ENCODE measurements at places on chromosomes 13 and 19.
A peak's percentile ranks its signal among the peaks of the same experiment; 100 is the strongest.

DNA sequence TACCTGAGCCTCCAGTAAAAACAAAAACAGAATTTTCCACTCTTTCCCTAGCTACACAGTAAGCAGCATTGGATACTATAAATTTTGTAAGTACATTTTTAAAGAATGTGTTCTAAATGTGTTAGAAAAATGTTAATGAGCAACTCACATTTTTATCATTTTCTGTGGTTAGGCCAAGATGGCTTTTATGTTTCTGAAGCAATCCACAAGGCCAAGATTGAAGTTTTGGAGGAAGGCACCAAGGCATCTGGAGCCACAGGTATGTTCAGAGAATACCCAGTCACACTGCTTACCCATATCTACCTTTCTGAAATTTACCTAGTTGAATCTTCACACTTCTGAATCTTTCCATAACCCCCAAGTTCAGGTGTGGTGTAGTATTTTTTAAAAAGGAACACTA, 21.6 kb downstream of the SERPINE3 start:
- H3K4me1 ChIP-seq: peaks cover 12% of the 10 kb centered on the region
- no peaks in the 10 kb centered on the region for H3K36me3 ChIP-seq

DNA sequence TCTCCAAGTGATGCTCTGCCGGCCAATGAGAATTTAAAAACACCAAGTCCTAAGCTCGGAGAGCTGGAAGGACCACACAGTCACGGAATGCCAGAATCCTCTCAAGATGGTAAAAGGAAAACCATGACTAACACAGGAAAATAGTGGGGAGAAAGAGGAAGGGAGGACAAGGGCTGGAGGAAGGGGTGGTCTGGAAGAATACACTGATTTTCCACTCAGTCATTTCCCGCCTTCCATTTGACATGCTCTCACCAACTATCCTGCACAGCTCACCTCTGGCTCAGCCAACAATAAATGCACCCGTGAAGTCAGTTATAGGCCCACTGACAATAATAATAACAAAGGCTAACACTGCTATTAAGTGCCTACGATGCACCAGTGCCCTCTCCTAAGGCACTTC, 31.5 kb downstream of the SLC7A1 start:
- peak overlapping the region; percentile 73 for H3K27ac ChIP-seq
- no peak overlapping the region for H3K4me3 ChIP-seq
- H3K4me1 ChIP-seq: peaks cover 37% of the 10 kb centered on the region
- H3K36me3 ChIP-seq: no peaks in the 10 kb centered on the region
- peak; percentile 92 for DNase-seq

DNA sequence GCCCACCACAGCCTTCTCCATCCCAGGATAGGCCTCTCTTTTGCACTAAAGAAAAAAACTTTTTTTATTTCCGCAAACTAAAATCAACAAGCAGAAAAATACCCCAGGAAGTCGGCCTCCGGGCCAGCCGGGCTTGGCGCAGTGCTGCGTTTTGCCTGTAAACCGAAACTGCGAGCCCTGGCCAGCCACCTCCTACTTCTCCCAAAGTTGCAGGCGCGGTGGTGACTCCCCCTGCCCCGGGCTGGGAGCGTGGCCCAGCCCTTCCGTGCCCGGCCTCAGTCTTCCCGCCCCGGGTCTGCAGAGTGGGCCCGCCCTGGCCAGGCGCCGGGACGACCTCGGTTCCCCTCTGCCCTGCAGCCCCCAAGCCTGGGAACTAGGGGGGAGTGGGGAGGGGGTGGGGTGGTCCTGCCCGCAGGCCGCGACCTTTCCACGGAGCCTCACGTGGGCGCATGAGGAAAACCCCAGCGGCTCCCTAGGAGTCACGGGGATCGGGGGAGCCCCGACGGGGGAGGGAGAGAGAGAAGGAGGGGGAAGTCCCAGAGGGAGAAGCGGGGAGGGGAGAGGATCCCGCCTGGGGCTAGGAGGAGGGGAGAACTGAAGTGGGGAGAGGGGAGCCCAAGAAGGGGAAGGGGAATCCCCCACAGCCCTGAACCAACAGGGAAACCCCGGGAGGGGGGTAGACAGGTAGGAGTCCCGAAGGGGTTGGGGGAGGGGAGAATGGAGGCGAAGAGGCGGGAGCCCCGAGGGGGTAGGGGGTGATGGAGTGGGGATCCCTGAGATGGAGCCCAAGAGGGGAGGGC, 3.0 kb downstream of the GADD45B start:
- H3K36me3 ChIP-seq: peaks cover 5% of the 10 kb centered on the region
- peaks cover 16% of the 10 kb centered on the region for H3K4me1 ChIP-seq
- DNase-seq: peak; percentile 60
- H3K27me3 ChIP-seq: no peaks in the 10 kb centered on the region
- H3K4me3 ChIP-seq: peak overlapping the region; percentile 89
- H3K27ac ChIP-seq: peak overlapping the region; percentile 32

GRCh38 chr19:56690670-56691069, 19.1 kb upstream of the ZNF835 start:
- H3K27me3 ChIP-seq: no peaks in the 10 kb centered on the region
- DNase-seq: no peak
- no peaks in the 10 kb centered on the region for H3K36me3 ChIP-seq
- H3K4me1 ChIP-seq: no peaks in the 10 kb centered on the region

DNA sequence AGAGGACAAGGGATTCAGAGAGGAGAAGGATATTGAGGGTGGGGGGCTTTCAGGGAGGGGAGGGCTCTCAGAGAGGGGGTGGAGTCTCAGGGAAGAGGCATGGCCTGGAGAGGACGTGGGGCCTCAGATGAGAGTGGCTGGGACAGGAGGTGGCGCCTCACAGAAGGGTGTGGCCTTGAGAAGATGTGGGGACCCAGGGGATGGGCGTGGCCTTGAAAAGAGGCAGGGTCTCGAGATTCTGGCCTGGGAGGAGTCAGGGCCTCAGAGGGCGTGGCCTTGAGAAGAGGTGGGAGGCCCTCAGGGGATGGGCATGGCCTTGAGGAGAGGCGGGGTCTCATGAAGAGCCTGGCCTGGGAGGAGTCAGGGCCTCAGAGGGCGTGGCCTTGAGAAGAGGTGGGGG, 23.7 kb upstream of the TNFSF14 start:
- no peak overlapping the region for H3K27ac ChIP-seq
- no peaks in the 10 kb centered on the region for H3K27me3 ChIP-seq
- H3K4me3 ChIP-seq: no peak overlapping the region
- H3K4me1 ChIP-seq: no peaks in the 10 kb centered on the region
- no peak for DNase-seq

DNA sequence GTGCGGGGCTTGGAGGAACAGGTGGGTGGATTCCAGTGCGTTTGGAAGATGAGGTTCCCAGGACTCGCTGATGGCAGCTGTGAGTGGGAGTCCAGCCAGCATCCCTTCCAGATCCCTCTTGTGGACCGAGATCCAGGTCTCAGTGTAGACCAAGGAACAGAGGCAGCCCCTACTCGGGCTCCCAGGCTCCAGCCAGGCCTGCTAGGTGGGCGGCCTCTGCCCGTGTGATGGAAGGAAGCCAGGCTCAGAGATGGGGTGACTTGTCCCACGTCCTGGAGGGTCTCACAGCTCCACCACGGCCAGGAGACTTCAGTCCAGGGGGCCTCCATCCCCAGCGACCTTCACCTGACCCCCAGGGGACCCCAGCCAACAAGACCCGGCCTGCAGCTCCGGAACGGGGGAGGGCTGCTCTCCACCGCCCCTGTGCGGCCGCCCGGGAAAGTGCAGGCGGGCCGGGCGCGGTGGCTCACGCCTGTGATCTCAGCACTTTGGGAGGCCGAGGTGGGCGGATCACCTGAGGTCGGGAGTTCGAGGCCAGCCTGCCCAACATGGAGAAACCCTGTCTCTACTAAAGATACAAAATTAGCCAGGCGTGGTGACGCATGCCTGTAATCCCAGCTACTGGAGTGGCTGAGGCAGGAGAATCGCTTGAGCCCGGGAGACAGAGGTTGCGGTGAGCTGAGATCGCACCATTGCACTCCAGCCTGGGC, 729 bp upstream of the MADCAM1 start:
- no peaks in the 10 kb centered on the region for H3K36me3 ChIP-seq
- peak; percentile 33 for DNase-seq
- no peak overlapping the region for H3K27ac ChIP-seq
- H3K27me3 ChIP-seq: peaks cover 12% of the 10 kb centered on the region
- H3K4me1 ChIP-seq: no peaks in the 10 kb centered on the region
- H3K4me3 ChIP-seq: no peak overlapping the region

- no peak overlapping the region for H3K4me3 ChIP-seq
- no peaks in the 10 kb centered on the region for H3K27me3 ChIP-seq
- peaks cover 4% of the 10 kb centered on the region for H3K36me3 ChIP-seq
- DNase-seq: no peak
- H3K27ac ChIP-seq: peak overlapping the region; percentile 26
- peaks cover 71% of the 10 kb centered on the region for H3K4me1 ChIP-seq
Observed at GRCh38 chr13:21055016-21055415, 6.4 kb downstream of the LATS2 start.

GRCh38 chr19:31668921-31669320, 319.7 kb upstream of the TSHZ3 start:
- no peak overlapping the region for H3K27ac ChIP-seq
- no peak for DNase-seq
- no peak overlapping the region for H3K4me3 ChIP-seq
- no peaks in the 10 kb centered on the region for H3K27me3 ChIP-seq
- H3K4me1 ChIP-seq: no peaks in the 10 kb centered on the region
